ENCODE measurements at places on chromosomes 12 and 14.

DNA sequence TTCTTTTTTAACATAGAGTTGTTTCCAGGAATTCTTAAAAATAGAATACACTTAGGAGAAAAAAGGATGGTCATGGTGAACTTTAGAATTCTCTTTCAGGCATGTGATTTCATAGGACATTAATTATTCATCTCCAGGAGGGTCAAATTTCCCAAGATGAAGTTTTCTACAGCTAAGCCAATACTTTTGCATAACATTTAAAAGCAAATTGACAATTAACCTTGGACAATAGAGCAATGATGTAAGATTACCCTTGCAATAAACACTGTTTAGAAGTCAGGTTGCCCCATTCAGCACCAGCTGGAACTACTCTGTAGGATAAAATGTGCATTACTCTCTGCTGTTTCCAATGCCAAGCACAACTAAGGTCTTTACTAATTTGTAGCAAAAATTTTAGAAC, 49.5 kb downstream of the SIX1 start:
- DNase-seq = no peak

DNA sequence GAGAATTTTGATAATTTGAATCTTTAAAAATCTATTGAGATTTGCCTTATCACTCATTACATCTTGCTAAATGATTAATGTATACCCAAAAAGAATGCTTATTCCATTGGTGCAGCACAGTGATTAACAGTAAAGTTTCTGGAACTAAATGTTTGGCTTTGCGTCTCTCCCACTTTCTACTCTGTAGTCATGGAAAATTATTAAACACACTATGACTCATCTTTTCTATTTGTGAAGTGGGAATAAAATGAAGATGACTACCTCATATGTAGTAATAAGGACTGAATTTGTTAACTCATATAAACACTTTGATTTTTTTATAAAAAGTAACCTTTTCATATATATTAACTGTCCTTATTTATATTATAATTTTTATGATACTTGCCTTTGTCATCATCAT, 118.1 kb downstream of the RERGL start:
- DNase-seq = no peak

- no peak for DNase-seq
These were observed 2.3 kb downstream of the CDK17 start for GRCh38 chr12:96397756-96398423.

DNA sequence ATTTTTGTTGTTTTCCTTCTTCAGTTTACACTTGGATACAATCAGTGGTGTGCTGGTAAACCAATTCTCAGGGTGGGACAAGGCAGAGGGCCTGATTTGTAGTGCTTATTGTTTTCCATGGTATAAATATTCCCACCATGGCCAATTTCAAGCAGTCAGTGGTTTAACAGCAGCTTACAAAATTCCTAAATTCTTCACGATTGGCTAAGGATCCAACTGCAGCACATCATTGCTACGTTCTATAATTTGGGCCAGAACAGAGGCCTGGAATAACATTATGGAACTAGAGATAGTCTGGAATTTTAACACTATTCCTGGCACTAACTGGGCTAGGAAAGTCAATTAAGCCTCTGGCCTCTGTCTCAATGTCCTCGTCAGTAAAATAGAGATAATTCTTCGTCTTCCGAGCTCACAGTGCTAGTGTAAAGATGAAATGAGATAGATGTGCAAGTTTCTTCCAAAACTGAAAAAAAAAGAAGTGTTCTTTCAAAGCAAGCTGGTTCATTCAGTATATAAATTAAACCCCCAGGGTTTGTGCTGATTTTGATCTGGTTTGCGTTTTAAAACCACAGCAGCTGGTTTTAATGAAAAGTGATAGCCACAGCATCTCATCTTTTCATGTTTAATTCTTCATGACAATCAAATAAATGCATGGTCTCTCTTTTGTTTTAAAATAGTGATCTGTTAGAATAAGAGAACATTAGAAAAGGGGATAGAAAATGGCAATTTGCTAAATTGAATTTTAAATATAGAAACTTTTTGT, 104.1 kb downstream of the EPS8 start:
- no peak for DNase-seq

- DNase-seq = no peak
These were observed 31.9 kb upstream of the CHGA start for GRCh38 chr14:92890830-92891588.

DNA sequence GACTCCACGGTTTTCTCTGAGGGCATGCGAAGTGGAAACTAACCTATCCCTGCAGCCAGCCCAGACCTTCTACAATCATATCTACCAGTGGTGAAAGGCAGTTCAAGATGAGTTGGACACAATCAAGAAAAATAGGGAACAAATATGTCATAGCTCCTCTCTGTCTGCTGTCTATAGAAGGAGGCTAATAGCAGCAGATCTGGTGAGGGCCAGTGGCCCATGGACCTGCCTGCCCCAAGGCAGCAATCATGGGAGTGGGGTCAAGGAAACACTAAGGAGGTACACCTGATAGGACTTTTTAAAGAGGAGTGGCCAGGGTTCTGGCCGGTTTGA, 149.5 kb downstream of the PRKCH start:
- DNase-seq = no peak
